ENCODE measurements at places on chromosomes 3 and 15. TPM values are rescaled to one million over a fixed set of nuclear protein-coding genes. Genes with fewer than 3 reads are reported as not detected.

DNA sequence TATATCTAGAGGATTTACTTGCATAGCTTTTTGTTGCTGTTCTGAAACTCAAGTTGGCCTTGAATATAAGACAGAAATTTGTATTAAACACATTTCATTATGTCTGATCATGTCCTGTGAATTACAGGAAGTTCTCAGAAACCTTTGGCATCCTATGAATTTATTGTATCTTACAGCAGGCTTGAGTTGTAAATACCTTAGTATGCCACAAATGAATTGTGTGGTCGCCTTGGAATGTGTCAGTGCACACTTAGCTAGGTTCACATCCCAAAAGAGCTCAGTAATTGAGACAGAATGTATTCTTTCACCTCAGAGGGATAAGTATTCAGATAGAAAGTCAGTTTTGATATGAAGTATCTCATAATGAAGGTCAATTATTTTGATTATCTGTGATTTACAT is 83.4 kb downstream of the NEK11 start:
- DNase-seq = peak; percentile 62
- peaks cover 31% of the 10 kb centered on the region for H3K4me1 ChIP-seq
- no peaks in the 10 kb centered on the region for H3K27me3 ChIP-seq
- H3K27ac ChIP-seq = peak overlapping the region; percentile 68

DNA sequence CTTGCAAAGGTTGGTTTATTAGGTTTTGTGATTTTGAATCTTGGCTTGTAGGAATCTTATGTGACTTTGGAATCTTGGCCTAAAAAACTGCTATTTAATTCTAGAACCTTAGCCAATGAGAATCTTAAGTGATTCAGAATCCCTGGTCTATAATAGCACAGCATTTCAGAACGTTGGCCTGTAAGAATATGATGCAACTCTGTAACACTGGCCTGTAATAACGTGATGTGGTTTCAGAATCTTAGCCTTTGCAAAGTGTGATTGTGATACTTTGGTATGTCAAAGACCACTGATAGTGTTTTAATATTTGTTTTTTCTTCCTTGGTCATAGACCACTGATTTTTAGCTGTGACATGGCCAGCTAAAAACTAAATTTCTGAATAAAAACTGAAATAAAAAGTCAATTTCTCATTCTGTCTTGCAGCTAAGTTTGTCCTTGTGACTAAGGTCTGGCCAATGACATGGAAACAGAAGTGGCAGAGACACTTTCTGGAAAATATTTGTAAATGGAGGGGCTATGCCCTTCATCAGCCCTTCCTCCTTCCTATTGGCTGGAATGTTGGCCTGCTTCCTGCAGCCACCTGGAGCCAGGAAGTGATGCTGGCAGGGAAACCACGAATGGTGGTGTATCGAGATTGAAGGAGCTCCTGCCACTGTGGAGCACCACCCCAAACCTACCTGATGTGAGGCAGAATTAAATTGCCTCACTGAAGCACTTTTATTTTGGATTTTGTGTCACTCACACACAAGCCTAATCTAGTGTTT is 42.3 kb upstream of the CORO2B start:
- no peaks in the 10 kb centered on the region for H3K27me3 ChIP-seq
- no peak overlapping the region for H3K4me3 ChIP-seq
- H3K27ac ChIP-seq = peak overlapping the region; percentile 89
- DNase-seq = peak; percentile 87
- H3K4me1 ChIP-seq = peaks cover 20% of the 10 kb centered on the region

DNA sequence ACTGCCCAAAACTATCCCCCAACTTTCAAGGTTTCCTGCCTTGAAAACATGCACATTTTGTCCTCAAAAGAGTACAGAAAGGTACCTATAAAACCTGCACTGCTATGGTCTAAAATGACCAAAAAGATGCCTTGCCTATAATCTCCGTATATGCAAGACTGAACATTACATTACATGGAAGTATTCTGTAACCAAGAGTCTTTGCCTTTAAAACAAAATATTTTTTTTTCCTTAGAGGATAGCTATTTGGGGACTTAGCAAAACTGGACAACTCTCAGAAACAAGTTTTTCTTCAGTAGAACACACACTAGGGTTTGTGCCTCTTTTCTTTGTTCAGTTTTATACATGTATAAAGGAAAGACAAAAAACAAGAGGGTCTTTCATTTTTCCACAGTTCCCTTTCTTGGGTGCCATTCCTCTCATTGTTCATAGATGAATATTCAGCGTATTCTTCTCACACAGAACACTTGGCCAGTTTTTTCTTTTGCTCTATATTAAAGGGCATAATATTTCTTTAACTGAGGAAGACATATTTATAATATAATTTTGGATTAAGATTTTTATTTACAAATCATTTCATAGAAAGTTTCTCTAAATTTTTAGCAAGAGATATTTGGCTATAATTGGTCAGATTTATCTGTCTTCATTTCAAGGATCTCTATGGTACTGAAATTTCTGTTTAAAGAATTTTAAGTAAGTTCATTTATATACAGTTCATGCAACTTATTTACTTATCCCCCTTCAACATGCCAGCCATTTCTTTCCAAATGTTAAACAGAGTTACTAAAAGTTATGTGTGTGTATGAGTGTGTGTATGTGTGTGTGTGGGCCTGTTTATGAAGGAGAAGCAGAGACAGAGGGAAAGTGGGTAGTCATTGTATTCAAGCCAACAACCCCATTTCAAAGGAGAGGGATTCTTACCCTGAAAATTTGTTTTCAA is 142.6 kb downstream of the ZBTB20 start:
- no peaks in the 10 kb centered on the region for H3K4me1 ChIP-seq
- no peaks in the 10 kb centered on the region for H3K36me3 ChIP-seq
- H3K27ac ChIP-seq = no peak overlapping the region

DNA sequence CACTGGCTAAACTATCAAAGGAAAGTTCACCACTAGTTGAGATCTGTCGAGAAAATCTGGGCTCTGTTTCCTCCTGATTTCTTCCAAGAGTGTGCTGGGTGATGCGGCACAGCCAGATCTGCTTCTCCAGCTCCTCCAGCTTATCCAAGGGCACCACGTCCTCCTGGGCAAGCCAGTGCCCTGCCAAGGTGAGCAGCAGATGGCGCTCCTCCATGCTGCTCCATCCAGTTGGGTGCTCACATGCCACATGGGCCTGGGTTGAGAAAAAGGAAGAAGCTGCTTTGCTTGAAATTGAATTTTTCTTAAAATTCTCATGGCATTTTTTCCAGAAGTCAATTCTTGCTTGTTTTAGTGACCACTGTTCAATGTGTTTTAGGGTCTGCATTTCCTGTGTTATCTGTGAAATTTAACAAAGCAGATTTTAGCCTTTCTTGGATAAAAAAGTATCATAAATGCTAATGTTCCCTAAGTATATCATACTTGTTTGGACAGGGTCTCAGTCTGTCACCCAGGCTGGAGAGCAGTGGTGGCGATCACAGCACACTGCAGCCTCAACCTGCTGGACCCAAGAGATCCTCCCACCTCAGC is 47.3 kb downstream of the EIF3J start:
- no peak overlapping the region for H3K27ac ChIP-seq
- H3K4me3 ChIP-seq = no peak overlapping the region
- peak; percentile 10 for DNase-seq
- no peaks in the 10 kb centered on the region for H3K27me3 ChIP-seq

GRCh38 chr15:58274885-58275284 is 136.7 kb downstream of the AQP9 start:
- H3K27me3 ChIP-seq = peaks cover 6% of the 10 kb centered on the region
- H3K36me3 ChIP-seq = peaks cover 11% of the 10 kb centered on the region
- no peaks in the 10 kb centered on the region for H3K4me1 ChIP-seq
- no peak overlapping the region for H3K27ac ChIP-seq
- no peak for DNase-seq

GRCh38 chr3:21170964-21171363 is 580.0 kb downstream of the ZNF385D start:
- DNase-seq = no peak
- no peaks in the 10 kb centered on the region for H3K27me3 ChIP-seq
- no peak overlapping the region for H3K27ac ChIP-seq
- H3K4me3 ChIP-seq = no peak overlapping the region
- peaks cover 3% of the 10 kb centered on the region for H3K36me3 ChIP-seq

GRCh38 chr3:114260152-114260551 is 22.8 kb upstream of the ZNF80 start:
- H3K27me3 ChIP-seq = peaks cover 4% of the 10 kb centered on the region
- no peak for DNase-seq
- no peaks in the 10 kb centered on the region for H3K36me3 ChIP-seq
- no peak overlapping the region for H3K27ac ChIP-seq
- H3K4me3 ChIP-seq = no peak overlapping the region
- H3K4me1 ChIP-seq = no peaks in the 10 kb centered on the region

DNA sequence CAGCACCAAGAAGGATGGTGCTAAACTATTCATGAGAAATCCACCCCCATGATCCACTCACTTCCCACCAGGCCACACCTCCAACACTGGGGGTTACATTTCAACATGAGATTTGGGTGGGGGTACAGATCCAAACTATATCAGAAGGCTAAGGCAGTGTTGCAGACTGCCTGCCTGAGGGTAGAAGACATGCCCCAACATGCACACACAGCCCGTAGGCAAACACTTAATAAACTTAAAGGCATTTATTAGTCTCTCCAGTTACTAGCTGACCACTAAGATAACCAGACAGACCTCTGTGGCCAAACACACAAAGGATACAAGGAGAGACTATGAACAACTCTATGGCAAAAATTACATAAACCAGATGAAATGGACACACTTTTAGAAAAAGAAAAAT is 10.2 kb downstream of the FAM162A start:
- H3K4me1 ChIP-seq = peaks cover 48% of the 10 kb centered on the region
- no peak for DNase-seq
- H3K36me3 ChIP-seq = no peaks in the 10 kb centered on the region
- H3K27me3 ChIP-seq = no peaks in the 10 kb centered on the region
- peak overlapping the region; percentile 31 for H3K4me3 ChIP-seq

- peak overlapping the region; percentile 88 for H3K27ac ChIP-seq
- H3K36me3 ChIP-seq = peaks cover 55% of the 10 kb centered on the region
- H3K4me3 ChIP-seq = peak overlapping the region; percentile 39
- DNase-seq = no peak
- H3K27me3 ChIP-seq = peaks cover 2% of the 10 kb centered on the region
Measured at GRCh38 chr3:12579456-12579855, 22.6 kb downstream of the MKRN2 start.

The COL8A1 gene
- total RNA-seq = 50.0 TPM

The MESP2 gene
- total RNA-seq = not detected

The AAGAB gene
- 41.0 TPM for total RNA-seq

The RTP4 gene
- total RNA-seq = not detected

All from HFFc6 (cell line).